ENCODE measurements at places on chromosomes 12 and 14.

- DNase-seq, result no peak
Measured at GRCh38 chr14:69493791-69494190, 9.3 kb downstream of the PLEKHD1 start.

- DNase-seq, result no peak
Measured at GRCh38 chr12:52878507-52879393, 26.1 kb downstream of the KRT8 start.

DNA sequence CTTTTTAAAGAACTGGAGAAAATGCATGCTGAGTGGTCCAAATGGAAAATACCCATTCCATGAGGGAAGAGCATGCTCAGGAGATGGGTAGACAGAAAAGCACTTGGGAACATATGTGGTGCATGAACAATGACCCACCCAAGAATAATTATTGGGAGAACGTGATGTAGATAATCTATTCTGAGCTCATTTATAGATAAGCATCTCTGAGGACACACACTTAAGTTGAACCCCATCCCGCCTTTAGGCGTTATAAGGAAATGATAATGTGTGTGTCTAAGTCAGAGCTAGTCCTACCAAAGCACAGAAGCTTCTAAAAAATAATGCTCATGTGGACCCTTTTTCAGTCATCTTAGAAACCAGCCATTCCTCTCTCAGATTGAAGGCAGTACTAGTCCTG lies 189.9 kb downstream of the KTN1 start:
- DNase-seq, result no peak

DNA sequence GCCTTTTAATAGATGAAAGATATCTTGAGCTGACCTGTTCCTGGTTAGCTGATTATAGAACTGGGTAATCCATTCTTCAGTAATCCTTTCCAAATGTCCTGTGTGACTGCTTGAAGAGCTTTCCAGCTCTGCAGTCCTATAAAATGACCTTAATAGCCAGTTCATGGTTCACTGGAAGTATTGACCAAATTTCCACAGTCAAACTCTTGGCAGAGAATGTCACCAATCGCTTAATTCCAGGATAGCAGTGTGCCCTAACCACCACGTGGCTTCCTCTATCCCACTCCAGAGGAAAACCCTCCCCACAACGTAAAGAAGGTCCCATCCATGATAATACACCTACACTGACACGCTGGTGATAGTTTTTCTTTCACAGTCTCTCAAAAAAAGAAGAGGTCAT lies 17.4 kb downstream of the PRKAB1 start:
- no peak for DNase-seq

GRCh38 chr14:99430491-99430890 lies 50.2 kb downstream of the SETD3 start:
- DNase-seq, result no peak

DNA sequence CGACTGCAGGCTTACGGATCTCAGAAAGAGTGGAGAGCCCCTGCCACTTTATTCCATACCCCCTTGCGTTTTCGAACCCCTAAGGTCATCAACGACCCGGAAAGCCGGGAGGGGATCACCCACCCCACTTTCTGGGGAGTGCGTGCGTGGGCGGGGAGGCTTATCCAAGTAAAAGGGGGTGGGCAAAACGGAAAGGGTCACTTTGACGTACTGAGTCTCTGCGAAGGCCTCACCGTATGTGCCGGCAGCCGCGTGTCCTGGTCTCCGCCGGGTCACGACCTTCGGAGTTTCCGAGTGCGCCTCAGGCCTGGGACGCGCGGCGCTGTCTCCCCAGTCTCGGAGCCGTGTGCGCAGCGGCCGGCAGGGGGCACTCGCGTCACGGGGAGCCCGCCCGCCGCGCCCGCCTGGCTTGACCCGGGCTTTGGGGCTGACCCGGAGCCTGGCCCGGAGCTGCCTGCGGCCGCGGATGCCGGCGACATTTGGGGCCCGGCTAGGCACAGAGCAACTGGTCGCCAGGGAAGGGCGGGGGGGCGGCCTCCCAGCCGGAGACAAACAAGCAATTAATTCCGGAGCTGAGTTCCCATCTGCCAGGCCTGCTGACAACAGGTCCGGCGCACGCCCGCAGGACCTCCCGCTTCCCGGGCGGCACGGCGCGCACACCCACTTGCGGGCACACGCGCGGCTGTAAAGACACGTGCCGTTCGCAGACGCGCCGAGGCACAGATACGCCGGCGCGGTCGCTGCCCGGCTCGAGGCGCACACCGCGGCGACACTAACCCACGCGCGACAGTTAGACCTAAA lies 890 bp upstream of the KIF26A start:
- no peak for DNase-seq

DNA sequence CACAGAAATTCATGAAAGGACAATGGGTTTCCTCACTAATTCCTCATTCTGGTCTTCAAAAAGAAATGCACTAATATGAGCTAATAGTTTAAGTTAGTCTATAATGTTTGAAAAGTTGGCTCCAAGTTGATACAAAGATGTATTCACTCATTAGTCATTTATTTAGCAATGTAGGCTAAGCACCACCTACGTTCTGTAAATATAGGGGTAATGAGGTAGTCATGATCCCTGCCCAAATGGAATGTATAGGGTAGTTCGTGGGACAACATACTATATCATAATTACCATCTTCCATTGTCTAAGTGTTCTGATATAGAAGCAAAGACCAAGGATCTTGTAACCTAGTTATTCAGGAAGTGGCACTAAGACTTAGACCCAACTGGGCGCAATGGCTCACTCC lies 86.5 kb downstream of the DIO2 start:
- no peak for DNase-seq

DNA sequence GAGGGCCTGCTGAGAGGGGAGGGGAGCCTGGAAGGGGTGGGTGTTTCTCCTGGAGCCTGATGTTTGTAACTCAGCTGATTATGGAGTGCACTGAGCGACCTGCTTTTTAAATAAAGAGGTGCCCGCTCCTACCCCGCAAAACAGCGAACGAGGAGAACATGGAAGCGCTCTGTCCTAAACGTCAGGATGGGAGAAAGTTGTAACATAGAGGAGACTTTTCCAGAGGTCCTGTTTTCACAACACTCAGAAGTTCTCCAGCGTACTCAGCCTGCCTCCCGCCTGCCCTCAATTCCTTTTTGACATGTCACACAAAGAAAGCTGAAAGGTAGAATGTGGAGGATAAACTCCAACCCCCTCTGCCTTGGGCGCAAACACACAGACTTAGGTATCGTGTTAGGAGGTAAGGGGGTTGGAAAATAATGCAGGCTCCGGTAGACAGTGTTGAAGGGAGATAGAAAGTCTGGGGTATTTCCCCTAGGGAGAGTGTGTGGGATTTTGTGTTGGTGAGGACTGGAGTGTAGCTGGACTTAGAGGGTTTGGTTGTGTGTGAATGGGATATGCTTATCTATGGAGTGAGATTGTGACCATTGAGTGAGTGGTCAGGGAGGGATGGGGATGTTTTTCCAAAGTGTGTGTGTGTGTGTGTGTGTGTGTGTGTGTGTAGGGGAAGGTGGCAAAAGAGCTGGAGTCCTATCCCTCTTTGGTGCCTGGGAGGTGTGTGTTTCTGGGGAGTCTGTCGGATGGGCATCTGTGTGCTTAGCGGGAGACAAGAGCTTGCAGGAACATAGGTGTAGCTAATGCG lies 2.1 kb downstream of the NTF3 start:
- DNase-seq, result no peak

- DNase-seq, result no peak
Measured at GRCh38 chr12:124338876-124339603, 44.1 kb downstream of the RFLNA start.

DNA sequence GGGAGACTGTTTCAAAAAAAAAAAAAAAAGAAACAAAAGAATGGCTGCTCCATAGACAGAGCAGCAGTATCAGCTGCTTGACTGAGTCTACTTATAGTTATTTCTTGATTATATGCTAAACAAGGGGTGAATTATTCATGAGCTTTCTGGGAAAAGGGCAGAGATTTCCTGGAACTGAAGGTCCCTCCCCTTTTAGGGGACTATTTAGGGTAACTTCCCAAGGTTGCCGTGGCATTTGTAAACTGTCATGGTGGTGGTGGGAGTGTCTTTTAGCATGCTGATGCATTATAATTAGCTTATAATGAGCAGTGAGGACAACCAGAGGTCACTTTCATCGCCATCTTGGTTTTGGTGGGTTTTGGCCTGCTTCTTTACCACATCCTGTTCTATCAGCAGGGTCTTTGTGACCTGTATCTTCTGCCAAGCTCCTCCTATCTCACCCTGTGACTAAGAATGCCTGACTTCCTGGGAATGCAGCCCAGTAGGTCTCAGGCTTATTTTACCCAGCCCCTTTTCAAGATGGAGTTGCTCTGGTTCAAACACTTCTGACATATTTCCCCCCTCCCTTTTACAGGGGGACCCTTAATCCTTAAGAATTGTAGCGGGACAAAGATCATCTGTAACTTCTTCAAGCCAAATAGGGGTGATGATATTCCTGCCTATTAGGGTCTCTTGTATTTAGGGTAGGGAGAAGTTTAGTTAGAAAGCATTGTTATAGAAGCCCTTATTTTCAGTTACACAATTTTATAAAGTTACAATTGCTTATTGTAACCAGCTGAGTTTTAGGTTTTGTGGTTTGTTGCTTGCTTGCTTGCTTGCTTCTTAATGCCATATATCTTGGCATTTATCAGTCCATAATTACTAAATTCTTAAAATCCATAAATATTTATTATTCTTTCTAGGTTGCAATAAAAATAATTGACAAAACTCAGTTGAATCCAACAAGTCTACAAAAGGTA lies 42.5 kb downstream of the MARK3 start:
- no peak for DNase-seq

GRCh38 chr14:86193756-86194155 lies 663.8 kb downstream of the FLRT2 start:
- DNase-seq, result no peak

- DNase-seq, result no peak
Measured at GRCh38 chr12:7099290-7099996, 7.2 kb upstream of the C1R start.

- DNase-seq, result no peak
Measured at GRCh38 chr12:131162113-131162512, 208.4 kb downstream of the ADGRD1 start.

GRCh38 chr12:89470741-89471509 lies 53.7 kb downstream of the GALNT4 start:
- no peak for DNase-seq

- no peak for DNase-seq
Measured at GRCh38 chr12:52162981-52163380, 28.8 kb downstream of the KRT80 start.

- no peak for DNase-seq
Measured at GRCh38 chr14:50985124-50985858, 41.0 kb upstream of the PYGL start.

GRCh38 chr14:54570631-54571415 lies 3.9 kb downstream of the SAMD4A start:
- no peak for DNase-seq

- DNase-seq, result no peak
Measured at GRCh38 chr14:90444077-90444696, 47.4 kb downstream of the CALM1 start.

DNA sequence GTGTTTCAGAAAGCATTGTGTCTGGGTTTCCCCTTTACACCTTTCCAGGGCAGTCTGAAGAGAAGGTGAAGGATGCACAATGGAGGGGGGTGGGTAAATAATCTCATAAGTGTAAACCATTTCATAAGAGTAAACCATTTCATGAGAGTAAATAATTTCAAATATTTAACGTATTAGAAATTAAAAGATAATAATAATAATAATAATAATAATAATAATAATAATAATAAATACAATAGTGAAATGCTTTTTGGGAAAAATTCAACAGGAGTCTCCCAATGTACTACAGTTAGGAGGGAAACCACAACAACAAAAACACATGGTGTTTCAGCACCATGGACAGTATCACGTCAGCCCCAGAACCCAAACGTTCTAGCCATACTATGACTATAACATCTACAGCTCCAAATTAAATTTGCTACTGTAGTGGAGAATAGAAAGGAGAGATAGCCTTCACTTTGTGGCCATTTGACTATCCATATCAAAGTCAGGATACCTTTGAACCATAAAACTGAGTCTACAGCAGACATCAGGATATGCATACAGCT lies 691.8 kb downstream of the BCL11B start:
- DNase-seq, result no peak

GRCh38 chr12:94831081-94831751 lies 172.3 kb downstream of the NDUFA12 start:
- no peak for DNase-seq

DNA sequence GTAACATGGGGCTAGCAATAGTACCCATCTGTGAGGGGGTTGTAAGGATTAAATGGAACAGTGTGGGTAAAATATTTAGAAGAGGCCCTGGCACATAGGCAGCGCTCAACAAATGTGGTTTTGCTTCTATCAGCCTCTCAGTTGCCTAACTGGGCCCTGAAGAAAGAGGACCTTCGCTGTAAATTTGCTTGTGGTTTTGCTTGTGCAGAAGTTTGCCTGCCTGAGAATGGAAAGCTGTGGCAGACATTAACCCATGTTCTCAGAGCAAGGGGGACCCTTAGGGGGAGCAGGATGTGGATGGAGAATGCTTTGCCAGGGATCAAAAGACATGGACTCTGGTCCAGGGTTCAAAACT lies 160.1 kb downstream of the BRMS1L start:
- no peak for DNase-seq

DNA sequence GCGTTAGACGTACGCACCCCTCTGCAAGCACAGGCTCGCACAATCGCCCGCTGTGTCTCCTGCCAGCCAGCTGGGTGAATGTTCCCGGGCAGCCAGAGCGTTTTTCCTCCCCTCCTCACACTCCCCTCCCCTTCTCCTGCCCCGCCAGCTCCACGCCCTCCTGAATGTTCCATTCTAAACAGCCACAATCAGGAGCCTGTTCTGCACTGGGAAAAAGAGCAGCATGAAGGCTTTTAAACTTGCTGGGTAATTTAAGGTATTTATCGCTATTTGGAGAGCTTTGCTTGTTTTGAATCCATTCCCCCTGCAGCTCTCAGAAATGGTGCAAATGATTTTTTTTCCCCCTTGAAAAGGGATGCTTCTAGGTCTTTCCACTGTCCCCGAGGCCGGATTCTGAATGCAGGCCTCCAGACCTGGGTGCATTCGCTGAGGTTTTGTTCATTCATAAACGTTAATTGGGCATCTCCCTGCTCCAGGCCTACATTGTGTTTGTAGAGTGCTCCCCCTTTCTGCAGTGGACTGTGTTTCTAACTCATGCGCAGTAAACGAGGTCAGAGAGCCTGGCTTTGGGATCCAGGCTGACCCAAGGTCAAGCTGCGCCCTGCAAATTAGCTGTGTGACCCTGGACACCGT lies 212.5 kb downstream of the CHST11 start:
- DNase-seq, result no peak

DNA sequence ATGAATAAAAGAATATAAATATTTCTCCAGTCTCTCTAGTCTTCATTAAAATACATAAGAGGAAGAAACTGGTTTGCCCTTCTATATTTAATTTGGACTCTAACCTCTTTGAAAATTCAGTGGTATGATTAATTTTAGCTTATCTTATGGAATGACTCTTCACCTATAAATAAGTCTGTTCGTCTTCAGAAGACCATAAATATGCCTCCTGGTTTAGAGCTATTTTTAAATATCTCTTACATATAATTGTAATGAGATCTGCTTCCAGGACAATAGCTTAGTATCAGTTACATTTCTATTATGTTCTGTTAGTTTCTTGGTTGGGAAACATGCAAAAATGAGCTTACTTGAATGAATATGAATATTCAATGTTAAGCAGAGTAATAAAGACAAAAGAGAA lies 257.5 kb upstream of the HMGA2 start:
- DNase-seq, result no peak
